ENCODE measurements at places on chromosomes 11 and 22.

GRCh38 chr11:17581036-17581731, 34.1 kb downstream of the OTOG start:
- no peak for DNase-seq

DNA sequence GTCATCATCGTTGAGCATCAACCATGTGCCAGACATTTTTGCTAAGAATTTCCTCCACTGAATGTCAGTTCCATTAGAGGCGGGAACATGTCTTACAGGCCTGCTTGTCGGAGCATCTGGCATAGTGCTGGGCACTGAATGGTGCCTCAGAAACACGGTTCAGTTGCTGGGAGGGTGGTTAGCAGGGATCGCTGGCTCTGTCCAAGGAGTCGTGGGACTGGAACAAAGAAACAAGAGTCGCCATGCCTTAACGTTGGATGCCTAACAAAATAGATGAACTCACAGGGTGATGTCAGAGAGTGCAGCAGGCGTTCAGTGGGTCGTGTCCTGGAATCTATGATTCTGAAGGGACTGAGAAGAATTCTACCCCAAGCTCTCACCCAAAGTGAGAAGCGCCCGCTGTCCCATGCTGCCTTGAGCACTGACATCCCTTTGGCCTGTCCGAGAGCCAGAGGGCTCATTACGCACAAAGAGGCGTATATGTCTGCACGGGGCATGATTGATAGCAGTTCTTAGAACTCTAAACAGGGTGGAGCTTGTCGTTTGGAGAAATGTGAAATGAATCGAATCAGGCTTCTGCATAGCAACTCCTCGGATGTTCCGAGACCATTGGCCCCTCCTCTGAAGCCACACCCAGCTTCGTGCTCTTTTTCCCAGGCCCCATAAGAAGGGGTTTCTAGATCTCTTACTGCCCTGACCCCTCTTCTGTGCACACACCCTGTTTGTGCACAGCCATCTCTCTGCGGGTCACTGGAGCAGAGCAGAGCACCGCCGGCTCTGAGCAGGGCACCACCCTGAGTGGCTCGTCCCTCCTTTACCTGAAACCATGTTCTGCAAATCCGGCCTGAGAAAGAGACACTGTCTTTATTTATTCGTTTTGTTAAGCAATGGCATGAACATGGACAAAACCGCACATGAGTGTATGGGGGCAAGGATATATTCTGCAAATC, 113.1 kb upstream of the B3GAT1 start:
- DNase-seq, result no peak

DNA sequence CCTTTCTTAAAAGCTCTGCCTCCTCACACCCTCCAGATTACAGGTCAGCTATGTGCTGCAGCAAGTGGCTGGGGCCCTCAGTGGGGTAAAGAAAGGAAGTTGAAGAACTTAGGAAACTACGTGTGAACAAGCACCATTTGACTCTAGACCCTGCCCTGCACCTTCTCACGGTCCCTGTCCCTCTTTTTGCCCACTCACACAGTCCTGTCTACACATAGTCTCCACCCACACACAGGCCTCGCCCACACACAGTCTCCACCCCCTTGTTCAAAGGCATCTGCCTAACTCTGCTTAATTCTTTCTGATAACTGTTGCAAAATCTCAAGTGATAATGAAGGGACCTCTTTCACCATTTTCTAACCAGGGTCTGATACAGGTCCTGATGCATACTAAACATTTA, 59.0 kb downstream of the TMPRSS5 start:
- no peak for DNase-seq

- no peak for DNase-seq
Observed at GRCh38 chr11:64334764-64335735, 5.0 kb upstream of the CCDC88B start.

GRCh38 chr22:22201185-22201929, 43.2 kb upstream of the VPREB1 start:
- DNase-seq, result no peak

- no peak for DNase-seq
Observed at GRCh38 chr22:43446916-43447315, 35.1 kb downstream of the MPPED1 start.
